ENCODE measurements at places on chromosomes 2 and 18. TPM values are rescaled to one million over a fixed set of nuclear protein-coding genes. Genes with fewer than 3 reads are reported as not detected.

- H3K4me1 ChIP-seq, result peaks cover 8% of the 10 kb centered on the region
- no peaks in the 10 kb centered on the region for H3K27me3 ChIP-seq
- no peak overlapping the region for H3K27ac ChIP-seq
- DNase-seq, result no peak
- H3K4me3 ChIP-seq, result no peak overlapping the region
- no peaks in the 10 kb centered on the region for H3K36me3 ChIP-seq
Measured at GRCh38 chr2:191634791-191635190, 43.1 kb upstream of the NABP1 start.

GRCh38 chr2:121830809-121831208, 75.4 kb downstream of the TSN start:
- H3K36me3 ChIP-seq, result no peaks in the 10 kb centered on the region
- no peak overlapping the region for H3K27ac ChIP-seq
- no peaks in the 10 kb centered on the region for H3K4me1 ChIP-seq
- peaks cover 4% of the 10 kb centered on the region for H3K27me3 ChIP-seq
- H3K4me3 ChIP-seq, result no peak overlapping the region

DNA sequence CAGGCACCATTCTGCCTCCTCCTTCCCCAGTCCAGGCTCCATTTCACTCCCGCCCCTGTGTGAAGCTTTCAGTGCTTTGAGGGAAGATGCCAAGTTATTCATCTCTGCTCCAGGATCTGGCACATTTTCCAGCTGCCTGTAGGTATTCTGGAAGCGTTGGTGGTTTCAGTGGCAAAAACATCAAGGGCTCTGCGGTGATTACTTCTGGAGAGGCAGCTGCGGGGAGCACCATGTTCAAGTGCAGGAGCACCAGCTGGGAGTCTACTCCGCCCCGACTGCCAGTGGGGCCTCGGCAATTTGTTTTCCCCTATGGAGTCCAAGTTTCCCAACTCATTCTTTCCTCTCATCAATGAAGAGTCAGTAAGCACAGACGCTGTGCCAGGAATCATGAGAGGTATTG, 211.7 kb downstream of the CLIP4 start:
- H3K27me3 ChIP-seq, result peaks cover 18% of the 10 kb centered on the region
- H3K27ac ChIP-seq, result no peak overlapping the region
- DNase-seq, result no peak
- H3K36me3 ChIP-seq, result no peaks in the 10 kb centered on the region
- no peaks in the 10 kb centered on the region for H3K4me1 ChIP-seq

Gene HRH4
- total RNA-seq, result not detected

GRCh38 chr2:41879235-41879916, 168.4 kb upstream of the PKDCC start:
- H3K27me3 ChIP-seq, result no peaks in the 10 kb centered on the region
- peak; percentile 12 for DNase-seq
- peak overlapping the region; percentile 94 for H3K27ac ChIP-seq
- H3K4me3 ChIP-seq, result peak overlapping the region; percentile 1
- no peaks in the 10 kb centered on the region for H3K36me3 ChIP-seq

Gene RAB11FIP5
- total RNA-seq, result 22.0 TPM

DNA sequence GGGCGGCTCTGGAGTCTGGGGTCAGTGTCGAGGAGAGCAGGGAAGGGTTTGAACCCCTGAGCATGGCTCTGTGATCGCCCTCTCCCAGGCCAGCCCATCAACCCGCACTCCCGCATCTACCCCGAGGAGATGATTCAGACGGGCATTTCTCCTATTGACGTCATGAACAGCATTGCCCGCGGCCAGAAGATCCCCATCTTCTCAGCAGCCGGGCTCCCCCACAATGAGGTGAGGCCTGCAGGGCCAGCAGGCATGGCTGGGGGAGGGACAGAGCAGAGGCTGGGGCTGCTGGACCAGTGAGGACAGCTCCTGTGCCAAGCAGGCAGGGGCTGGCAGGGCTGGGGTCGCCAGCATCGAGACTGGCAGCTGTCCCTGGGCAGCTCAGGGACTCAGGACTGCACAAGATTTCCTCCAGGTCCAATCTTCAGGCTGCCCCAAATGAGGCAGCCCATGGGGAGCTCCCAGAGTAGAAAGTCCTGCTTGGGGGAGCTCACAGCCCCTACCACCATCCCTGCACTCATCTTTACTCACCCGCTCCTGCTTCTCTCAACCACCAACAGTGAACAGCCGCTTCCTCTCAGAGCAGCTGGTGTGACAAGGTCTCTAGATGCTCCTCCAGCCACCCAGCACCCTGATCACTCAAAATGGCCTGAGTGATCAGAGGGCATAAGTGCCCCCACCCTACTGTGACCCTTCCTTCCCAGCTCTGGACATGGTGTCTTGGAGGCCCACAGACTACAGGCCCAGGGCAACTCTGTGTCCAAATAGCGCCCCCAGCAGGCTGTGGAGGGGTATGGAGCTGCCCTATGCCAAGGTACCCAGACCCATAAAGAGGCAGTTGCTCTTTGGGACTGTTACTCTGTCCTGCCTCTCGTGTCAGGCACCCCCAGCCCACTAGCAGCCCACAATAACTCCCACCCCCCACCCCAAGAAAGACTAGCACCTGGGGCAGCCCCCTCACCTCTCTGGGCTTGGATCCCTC, 18.3 kb upstream of the ANKRD53 start:
- DNase-seq, result no peak
- H3K27me3 ChIP-seq, result peaks cover 70% of the 10 kb centered on the region
- no peak overlapping the region for H3K27ac ChIP-seq
- no peaks in the 10 kb centered on the region for H3K36me3 ChIP-seq
- H3K4me3 ChIP-seq, result no peak overlapping the region

DNA sequence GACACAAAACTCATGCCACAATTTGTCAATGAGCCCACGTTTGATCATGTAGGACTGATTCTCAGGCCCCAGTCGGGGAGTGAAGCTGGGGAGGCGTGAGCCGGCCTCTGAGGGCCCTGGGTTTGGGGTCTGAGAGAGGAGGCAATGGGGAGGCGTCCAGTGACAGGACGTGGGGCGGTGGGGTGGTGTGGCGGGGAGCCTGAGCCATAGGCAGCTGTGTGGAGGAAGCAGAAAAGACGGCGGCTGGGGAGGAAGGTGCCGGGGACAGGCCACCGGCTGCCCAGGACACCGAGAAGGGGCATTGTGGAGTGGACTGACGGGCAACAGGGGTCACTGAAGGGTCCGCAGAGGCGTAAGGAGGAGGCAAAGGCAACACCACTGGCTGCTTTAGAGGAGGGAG, 7.2 kb downstream of the CHPF start:
- H3K4me3 ChIP-seq, result no peak overlapping the region
- peaks cover 11% of the 10 kb centered on the region for H3K36me3 ChIP-seq
- peaks cover 3% of the 10 kb centered on the region for H3K4me1 ChIP-seq
- H3K27me3 ChIP-seq, result peaks cover 20% of the 10 kb centered on the region
- no peak for DNase-seq

DNA sequence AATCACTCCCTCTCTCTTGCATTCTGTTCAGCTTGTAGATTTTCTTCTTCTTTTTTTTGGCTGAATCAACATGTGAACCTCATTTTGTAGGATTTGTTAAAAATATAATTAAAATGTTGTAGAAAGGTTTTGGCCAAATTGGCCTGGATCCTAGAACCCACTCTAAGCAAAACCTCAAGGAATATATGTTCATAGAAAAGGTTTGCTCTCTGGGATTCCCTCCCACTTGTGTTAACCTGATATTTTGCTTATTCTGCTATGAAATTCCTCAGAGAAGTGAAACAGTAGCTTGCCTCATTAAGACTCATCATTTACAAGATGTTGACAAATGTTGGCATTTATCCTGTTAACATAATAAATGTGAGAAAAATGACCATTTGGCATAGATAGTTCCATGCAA, 456.7 kb downstream of the TMEM182 start:
- no peak overlapping the region for H3K4me3 ChIP-seq
- H3K36me3 ChIP-seq, result no peaks in the 10 kb centered on the region
- no peak for DNase-seq
- H3K27ac ChIP-seq, result no peak overlapping the region

Data from progenitor cell of endocrine pancreas (in vitro differentiated cells).